ENCODE measurements at places on chromosomes 16 and 17.
A peak's percentile ranks its signal among the peaks of the same experiment; 100 is the strongest.

DNA sequence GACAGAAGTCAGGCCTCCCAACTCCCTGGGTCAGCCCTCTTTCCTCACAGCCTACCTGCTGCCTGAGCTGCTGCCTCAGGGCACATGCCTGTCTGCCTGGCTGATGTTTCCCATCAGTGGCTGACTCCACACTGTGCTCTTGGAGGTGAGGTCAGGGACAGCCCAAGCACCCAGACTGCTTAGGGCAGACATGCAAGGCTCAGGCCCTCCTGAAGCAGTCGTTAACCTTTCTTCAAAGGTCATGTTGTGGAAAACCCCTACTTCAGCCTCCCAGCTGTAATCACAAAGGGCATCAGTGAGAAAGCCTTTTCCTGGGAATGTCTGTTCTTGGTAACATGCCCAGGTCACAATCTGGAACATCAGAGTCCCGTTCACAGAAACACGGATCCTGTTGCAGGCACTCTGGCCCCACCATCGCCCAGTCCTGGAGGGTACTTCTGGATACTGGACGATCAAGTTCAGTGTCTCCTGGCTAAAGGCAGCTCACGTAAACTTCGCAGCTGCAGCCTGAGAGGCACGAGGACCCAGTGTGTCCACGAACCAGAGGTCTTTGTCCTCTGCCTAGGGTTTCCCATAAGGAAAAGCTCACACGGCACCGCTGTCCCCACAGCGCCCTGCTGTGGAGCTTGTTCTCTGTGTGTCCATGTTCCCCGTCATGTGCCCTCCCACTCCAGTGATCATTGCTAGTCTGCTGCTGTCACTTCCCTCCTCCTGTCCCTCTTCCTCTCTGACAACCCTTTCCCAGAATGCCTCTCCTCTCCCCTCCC lies 54.9 kb downstream of the GNAO1 start:
- no peak for DNase-seq

DNA sequence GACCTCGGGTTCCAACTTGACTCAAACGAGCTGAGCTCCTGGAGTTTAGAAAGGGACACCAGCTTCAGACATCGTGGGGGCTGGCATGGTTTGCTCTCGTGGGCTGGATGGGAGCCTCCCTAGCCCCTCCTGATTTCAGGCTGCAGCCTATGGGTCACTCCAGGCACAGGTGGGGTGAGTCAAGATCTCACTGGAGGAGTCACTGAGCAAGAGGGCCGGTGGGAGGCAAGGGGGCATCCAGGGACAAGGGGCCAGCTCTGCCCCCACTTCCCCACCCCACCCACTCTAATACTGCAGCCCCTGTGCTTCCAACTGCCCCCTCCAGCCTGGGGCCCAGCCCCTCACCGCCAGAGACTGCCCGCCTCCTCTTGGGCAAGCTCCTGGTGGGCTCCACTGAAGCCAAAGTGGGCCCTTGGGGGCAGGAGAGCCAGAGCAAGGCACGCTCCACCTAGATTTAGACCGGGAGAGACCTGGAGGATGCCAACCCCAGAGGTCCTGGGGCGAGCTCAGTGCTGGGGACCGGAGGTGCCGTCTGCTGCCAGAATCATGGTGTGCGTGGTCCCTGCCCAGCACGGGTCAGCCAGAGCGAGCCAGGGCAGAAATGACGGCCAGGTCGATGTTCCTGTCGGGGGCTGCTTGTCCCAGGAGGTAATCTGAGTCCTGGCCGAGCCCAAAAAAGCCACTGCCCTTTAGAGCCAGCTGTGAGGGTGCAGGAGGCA lies 6.4 kb downstream of the SLC16A3 start:
- no peak for DNase-seq

DNA sequence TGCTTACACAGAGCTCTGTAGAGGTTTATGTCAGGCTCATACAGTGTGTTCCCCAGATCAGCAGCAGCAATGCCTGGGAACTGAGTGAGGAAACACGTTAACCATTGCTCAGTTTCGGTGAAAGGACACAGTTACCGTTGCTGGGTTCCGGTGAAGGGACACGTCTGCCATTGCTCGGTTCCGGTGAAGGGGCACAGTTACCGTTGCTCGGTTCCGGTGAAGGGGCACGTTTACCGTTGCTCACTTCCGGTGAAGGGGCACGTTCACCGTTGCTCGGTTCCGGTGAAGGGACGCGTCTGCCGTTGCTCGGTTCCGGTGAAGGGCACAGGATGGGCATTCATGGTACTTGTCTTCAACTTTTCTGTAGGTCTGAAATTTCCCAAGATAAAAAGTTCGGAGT lies 81.7 kb downstream of the MRM3 start:
- no peak for DNase-seq

DNA sequence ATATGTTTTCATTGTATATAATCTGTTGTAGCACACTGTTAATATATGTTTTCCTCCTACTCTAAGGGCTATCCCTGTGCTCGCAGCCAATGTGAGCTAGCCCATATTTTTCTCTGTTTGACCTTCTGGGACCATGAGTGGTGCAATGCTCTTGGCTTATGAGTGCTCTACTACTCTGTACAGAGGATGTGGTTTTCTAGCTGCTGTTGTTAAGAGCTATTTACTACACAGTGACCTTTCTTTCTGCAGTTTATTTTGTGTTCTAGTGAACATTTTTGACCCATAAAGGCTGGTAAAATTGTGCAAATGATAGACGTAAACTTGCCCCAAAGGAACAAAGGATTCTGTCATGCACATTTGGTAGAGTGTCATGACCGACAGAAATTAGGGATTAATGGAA lies 84.1 kb upstream of the CPHXL start:
- DNase-seq, result no peak

DNA sequence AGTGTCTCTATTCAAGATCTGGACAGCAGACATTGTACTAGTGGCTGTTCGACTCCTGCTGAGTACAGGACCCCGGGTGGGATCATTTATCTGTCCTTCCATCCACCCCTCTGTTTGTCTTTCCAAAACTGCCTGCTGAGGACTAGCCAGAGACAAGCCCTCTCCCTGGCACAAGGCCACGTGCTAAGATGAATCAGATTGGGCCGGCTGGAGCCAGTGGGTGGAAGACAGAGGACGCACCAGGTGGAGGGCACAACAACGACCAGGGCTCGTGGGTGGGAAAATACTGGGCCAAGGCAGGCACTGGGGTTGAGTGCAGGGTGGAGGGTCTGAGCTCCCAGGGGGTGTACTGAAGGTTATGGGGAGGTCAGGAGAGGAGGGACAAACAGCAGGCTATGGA lies 1.4 kb upstream of the CA7 start:
- no peak for DNase-seq

DNA sequence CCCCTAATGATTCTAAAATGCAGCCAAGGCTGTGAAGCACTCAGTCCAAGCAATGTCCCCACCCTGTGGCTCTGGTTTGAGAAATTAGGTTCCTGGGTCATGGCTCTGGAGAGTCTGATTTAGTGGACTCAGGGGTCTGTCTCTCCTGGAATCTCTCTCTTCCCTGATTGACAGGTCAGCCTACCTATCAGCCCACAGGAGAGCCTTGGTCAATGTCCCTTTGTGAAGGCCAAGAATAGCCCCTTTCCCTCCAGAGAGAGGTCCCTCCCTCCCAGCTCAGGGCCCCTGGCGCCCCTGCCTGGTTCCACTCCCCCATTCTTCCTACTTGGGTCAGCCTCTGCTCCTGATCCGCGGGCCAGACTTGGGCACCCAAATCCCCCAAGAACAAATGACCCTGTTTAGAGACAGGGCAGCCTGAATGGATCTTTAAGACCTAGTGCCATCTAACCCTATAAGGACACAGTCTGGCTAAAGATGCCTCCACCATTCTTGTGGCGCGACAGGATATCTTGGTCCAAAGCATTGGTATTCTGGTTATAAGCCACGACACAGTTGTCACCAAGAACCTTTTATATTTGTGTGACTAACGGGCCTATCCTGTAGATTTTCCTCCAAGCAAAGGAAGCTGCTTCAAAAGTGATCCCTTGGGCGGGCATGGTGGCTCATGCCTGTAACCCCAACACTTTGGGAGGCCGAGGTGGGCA lies 38.3 kb upstream of the PRSS54 start:
- no peak for DNase-seq

- no peak for DNase-seq
These were observed 1.6 kb downstream of the COASY start for GRCh38 chr17:42563543-42563942.

DNA sequence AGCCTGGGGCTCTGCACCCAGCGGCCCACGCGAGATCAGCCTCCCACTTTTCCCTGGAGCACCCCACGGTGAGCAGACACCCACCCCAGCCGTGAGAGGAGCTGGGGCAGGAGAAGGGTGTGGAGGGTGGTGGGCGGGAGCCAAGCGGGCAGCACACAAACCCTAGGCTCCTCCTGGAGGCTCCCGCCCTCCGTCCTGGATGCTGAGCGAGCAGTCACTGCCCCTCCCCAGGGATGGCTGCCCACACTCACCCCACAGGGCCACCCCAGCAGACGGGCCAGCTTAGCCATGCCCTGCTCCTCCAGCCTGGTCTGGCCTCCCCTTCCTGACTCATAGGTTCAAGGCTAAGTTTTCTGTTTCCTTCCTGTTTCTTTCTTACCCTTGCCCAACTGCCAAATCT lies 15.7 kb upstream of the ABCC3 start:
- no peak for DNase-seq

DNA sequence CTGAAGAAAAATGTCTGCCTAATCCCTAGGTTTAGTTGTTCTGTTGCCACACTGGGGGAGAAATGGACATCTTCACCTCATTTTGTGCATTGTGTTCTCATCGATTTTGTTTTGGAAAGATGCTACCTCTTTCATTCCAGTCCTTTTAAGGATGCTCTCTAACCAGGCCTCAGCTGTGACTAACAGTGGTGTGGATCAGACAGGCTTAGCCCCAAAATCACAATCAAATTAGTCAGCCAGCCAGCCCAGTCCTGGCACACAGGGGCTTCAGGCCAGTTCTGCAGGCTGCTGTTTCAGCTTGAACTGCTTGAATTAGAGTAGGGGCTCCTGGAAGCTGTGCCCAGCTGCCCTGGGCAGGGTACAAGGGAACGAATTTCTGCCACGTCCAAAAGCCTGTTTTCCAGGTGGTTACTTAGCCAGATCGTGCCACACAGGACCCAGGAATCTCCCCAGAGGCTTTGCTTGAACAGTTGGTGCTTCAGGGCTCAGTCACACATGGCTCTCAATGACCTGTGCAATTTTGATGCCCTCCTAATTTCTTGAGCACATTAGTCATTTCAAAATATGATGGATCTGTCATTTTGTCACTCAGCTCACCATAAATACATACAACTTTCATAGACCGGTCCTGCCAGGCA lies 60.7 kb downstream of the CLEC16A start:
- peak; percentile 90 for DNase-seq

DNA sequence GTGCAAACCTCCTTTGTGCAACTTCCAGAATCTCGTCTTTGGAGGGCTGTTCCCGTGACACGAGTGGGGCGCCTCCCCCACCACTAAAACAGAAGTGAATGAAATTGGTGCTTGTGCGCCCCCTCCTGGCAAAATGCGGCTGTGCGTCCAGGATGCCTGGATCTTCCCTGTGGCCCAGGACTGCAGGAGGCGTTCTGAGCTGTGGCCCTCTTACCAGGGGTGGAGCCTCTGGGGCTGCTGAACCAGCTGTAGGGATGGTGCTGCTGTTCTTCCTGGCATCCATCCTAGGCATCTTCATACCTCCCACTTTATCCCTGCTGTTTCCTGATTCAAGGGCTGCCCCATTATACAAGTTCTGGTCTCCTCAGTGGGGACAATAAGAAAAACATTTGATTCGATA lies 18.5 kb upstream of the NAGLU start:
- DNase-seq, result peak; percentile 93

GRCh38 chr16:69599731-69600130 lies 34.0 kb downstream of the NFAT5 start:
- DNase-seq, result no peak

DNA sequence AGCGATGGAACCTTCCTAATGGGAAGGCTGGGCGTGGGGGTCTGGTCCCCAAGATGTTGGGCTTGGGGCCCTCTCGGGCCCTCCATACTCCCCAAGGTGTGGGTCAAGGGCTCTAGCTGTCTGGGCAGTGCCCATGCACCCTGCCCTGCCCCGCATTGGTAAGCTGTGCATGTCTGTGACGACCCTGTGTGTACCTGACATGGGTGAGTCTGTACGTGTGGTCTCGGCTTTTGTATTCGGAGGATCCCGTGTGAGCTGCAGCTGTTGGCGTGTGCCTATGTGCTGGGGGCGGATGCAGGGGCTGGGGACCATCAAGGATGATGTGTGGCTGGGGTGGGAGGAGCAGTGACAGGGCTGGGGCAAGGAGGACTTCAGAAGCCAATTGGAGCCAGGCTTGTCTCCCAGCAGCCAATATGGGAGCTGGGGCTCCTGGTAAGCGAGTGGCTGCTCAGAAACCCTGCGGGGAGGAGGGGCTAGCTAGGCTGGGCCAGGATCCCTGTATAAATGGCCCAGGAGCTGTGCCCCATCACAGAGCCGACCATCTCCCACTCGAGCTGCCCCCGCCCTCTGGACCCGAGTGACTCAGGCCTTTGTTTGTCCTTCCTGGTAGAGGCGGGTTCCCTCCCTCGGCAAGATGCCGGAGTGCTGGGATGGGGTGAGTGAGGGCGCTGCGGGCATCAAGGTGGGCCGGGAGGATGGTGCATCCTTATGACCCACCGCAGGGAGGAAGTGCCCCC lies at the start of gene NDRG4:
Gene NDRG4 (plus strand): TSS at position 529 of the 737 bp plus-strand sequence. CDS start 106 bp downstream, at position 635.
- peak; percentile 88 for DNase-seq

- no peak for DNase-seq
These were observed 19.4 kb downstream of the GGA3 start for GRCh38 chr17:75241996-75242460.

GRCh38 chr17:43114151-43114552 lies 11.0 kb downstream of the BRCA1 start:
- no peak for DNase-seq

GRCh38 chr17:57104461-57105175 lies 19.6 kb downstream of the AKAP1 start:
- peak; percentile 72 for DNase-seq

GRCh38 chr17:7459961-7460545 lies 15.2 kb downstream of the CHRNB1 start:
- no peak for DNase-seq

Data from fibroblast of skin of abdomen (primary cell).